Type B pancreatic cell (in vitro differentiated cells): ENCODE measurements at places on chromosomes 2 and 18. TPM values are rescaled to one million over a fixed set of nuclear protein-coding genes. Genes with fewer than 3 reads are reported as not detected.

DNA sequence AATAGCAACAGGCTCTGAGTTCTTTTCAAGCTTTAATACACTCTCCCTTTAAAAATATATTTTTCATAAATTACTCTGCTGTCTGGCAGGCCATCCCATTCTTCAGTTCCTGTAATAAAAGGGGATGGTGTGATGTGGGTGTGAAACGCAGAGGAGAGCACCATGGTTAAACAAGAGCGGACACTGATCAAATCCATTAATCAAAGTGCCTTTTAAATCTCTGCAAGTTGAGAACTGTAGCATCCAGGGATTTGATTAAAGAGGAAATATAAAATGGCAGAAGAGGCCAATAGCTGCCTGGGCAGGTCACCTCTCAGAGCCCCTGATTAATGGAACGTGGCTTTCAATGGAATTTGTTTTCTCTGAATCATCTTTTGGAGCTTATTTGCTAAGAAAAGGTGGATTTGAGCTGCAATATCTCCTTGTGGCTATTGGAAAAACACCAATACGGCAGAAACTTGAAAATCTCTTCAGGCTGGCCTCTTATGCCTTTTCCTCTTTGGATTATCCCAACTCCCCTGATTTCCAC is 96.9 kb downstream of the ACTR3 start:
- no peak for DNase-seq

GRCh38 chr2:164599954-164600589 is 21.2 kb downstream of the GRB14 start:
- no peak for DNase-seq

DNA sequence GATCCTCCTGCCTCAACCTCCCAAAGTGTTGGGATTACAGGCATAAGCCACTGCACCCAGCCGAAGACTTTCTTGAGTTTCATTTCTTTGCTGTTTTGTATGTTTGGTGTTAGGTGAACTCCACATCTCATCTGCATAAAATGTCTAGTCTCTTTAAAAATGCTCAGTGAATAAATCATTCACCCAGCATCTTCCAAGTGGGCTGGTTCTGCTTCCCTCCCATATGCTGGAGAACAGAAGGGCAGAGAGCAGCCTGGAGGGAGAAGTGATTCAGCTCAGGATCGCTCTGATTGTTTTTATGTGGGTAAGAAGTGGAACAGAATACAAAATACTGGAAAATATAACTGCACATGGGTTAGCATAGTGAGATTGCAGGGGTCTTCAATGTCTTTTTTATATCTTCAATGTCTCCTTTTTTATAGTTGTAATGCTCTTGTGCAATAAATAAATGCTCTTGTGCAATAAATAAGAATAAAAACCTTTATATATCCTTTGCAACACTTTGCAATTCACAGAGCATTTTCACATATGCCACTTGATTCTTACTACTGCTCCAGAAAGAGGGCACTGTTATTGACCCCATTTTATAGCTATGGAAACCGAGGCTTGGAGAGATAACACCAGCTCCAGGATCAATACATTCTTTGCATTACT is 253.0 kb upstream of the NCKAP5 start:
- DNase-seq: no peak

The MARCHF4 gene
- 0.93 and 1.1 TPM in 2 replicates for total RNA-seq

DNA sequence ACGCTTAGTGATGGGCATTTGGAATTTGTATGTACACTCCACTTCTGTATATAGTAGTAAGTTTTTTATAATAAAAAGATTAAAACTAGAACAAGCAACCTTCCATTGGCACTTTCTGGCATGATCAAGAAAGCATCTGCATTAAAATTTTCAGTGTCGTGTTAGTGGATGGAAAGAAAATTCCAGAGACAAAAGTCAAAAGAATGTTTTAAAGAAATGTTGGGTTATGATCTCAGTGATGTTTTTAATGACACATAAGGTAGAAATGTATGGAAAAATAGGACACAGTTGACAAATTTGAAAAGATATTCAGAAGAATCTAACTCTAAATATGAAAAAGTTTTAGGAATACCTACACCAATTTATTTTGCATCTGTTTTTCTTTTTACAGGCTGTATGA is 126.1 kb upstream of the FAM117B start:
- no peak for DNase-seq

The APOB gene
- total RNA-seq: 19.6 and 70.3 TPM in 2 replicates

The KCMF1 gene
- 61.4 and 62.2 TPM in 2 replicates for total RNA-seq
